CD4-positive, alpha-beta T cell treated with Interleukin-6 for 4 hours (primary cell): ENCODE measurements at places on chromosomes 4 and X.

- DNase-seq = peak; percentile 58
Observed at GRCh38 chr4:3044870-3045819, 29.2 kb downstream of the HTT-AS start.

DNA sequence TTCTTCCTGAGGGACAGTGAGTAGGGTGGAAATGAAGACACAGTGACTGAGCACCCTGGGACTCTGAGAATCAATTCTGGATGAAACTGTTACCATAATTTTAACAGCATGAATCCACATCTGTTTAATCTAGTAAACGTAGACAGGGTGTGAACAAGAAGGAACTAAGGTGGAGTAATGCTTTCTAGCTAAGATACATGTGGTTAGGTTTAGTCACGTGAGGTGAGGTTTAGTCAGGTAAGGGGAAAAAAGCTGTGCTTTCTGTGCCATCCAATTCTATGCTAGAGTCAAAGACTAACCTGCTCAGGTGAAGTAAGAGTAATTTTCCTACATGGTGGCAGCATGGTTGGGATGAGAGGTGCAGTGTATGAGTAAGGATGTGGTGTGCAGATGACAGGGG lies 54.0 kb upstream of the C4orf54 start:
- DNase-seq = no peak

- no peak for DNase-seq
Observed at GRCh38 chr4:55125087-55125721, at the start of gene KDR. KDR (minus strand) TSS chr4:55125595; CDS start chr4:55125293, 302 bp downstream.

DNA sequence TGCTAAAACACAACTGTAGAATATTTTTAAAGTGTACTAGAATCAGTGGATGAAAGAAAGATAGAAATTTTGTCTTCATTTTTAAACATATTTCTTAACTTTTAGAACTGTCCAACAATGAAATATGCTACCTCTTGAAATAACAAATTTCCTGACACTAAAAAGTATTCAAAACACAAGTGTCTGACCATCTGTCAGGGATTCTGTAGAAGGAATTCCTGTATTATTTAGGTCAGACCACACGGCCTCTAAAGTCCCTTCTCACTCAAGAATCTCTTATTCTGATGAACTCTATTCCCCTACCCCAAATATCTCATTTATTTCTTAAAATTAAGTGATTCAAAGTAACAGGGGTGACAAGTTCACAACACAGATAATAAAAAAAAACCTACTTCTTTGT lies 99.1 kb downstream of the MAML3 start:
- no peak for DNase-seq

GRCh38 chrX:51420610-51421009 lies 75.8 kb downstream of the NUDT11 start:
- peak; percentile 49 for DNase-seq

DNA sequence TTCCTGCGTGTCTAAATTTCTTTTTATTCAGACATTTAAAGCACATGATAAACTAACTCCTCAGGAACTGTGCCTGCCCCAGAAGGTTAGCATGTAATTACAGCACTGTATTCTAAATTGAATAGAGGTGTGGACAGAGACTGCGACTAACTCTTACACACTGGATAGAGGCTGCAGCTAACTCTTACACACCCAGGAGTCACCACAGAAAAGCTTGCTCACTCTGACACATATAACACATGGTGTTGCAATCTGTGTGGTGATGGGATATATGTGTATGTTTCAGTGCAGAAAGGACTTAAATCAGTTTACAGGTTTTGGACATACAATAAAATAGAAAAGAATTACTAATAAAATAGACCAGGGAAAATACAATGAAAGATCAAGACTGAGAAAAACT lies 41.5 kb downstream of the SMAD1 start:
- no peak for DNase-seq

GRCh38 chr4:6753103-6753560 lies 29.4 kb upstream of the KIAA0232 start:
- no peak for DNase-seq

- DNase-seq = no peak
Observed at GRCh38 chr4:120948382-120948781, 25.9 kb upstream of the PRDM5 start.

DNA sequence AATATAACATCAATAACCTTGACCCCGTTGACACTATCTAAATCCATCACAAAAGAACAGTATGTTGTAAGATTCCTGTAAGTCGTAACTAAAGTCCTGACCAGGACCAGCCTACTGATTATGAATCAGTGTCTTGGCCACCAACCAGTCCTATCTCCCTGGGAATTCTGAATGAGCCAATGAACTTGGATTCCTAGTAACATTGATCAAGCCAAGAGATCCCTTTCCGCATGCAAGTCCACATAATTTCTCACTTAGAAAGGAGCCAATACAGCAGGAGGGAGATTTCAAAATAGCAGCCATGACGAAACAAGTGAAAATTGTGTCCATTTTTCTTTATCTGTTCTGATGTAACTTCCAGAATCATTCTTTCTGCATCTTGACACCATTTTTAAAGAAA lies 9.5 kb downstream of the XPNPEP2 start:
- DNase-seq = no peak

DNA sequence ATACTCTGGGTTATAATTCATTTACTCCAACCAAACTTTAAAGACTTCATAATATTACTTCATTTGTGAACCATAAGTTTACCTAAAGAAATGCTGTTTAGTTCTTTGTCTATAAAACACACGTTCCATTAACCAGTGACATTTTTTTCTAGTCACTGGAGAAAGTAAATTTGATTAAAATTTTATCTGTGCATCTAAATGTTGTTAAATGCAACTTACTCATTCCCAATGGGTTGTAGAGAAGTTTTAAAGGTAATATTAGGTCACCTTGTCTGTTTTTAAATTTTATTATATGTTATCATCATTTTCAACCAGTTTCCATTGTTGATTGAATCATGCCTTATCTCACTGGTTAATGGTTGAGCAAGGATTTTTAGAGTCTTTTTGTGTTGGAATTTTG lies 401.4 kb downstream of the CCSER1 start:
- no peak for DNase-seq

DNA sequence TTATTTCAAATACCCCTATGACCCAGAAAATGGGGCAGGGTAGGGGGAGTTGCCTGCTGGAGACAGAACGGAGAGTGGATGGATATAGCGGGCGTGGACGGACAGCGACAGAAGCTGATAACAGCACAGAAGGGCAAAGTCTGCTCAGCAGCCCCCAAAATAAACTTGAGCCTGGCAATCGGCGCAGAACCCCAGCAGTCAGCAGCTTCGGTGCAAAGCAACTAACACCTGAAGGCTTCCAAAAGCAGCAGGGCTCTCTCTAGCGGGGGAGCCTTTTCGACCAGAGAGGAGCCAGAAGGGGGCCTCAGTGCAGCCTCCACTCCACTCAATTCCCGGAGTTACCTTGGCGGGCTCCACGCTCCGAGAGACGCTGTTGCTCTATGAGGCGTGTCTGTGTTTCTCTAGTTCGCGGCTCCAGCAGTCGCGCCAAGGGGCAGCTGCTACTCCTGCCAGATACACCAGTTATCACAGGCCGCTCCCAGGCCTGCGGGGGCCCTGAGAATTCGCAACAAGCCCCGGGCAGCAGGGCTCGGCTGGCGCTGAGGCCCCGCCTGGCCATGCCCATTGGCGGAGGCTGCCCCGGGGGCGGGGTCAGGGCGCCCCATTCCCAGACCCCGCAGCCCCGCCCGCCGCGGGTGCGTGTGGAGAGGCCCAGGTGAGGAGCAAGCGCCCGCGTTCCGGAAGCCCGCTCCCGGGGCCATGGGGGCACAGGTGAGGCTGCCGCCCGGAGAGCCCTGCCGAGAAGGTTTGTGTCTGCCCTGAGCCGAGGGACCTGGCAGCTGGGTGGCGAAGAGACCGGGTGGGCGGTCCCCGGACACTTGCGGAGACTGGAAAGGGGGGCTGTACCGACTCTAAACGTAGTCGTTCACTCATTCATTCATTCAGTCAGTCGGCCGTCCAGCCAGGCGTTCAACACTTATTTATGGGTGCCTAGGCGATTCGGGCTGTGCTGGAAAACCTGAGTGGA lies at the start of the genes CNGA1 and NIPAL1:
CNGA1 (minus strand) TSS at position 541 of the 967 bp plus-strand sequence. CDS start 63,992 bp downstream, outside the sequence.
NIPAL1 (plus strand) TSS at position 632 of the 967 bp plus-strand sequence; CDS start at position 700, 68 bp downstream.
- peak; percentile 84 for DNase-seq

DNA sequence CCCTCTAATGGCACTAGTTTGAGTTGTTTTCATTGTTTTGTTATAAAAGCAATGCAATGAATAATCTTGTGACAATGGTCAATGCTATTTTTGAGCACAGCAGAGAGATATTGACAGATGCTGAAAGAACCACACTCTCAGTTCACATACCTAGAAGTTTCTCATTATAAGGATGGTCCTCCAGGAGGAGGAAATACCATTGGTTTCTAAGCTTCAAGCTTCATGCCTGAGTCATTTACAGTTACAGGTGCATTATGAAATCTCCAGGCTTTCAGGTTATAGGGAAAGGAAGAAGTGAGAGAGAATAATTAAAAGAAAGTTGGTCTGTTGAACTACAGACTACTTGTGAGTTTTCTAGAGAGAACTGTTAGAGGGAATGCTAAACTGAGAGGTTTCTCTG lies 75.3 kb downstream of the PWWP3B start:
- DNase-seq = no peak

GRCh38 chr4:114997576-114998247 lies 115.7 kb downstream of the NDST4 start:
- no peak for DNase-seq
